NCI-H526 (cell line): ENCODE measurements at places on chromosomes 13 and 19.

- no peak for DNase-seq
Observed at GRCh38 chr13:66506979-66507378, 723.2 kb downstream of the PCDH9 start.

DNA sequence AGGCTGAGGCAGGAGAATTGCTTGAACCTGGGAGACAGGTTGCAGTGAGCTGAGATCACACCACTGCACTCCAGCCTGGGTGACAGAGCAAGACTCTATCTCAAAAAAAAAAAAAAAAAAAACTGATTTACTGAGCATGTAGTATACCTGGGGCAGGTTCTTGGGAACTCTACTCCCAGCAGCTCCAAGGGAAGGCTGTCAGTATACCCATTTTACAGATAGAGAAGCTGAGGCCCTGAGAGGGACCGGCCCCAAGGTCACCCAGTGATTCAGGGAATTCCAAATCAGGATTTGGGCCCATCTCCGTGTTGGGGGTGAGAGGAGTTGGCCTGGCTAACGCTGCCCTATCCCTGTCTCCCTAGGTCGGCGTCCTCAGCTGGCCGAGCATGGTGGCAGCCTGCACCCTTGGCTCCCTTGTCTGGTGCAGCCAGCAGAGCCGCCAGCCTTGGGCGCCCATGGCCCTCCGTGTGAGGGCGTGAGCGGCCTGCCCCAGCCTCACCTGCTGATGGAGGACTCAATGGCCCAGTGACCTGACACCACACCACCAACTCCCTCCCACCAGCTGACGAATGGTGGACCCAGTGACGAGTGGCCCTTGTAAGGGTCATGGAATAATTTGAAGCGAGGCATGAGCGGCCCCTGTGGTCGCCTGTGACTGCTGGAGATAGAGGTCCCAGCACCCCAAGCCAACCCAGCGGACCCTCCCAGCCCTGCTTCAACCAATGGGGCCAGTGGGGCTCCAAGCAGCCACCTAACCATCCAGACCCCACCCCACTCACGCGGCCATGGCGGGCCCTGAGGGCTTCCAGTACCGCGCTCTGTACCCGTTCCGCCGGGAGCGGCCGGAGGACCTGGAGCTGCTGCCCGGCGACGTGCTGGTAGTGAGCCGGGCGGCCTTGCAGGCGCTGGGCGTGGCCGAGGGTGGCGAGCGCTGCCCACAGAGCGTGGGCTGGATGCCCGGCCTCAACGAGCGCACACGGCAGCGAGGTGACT lies 2.4 kb downstream of the PIK3R2 start:
- no peak for DNase-seq

GRCh38 chr19:840519-841206 lies at the start of gene PRTN3:
Gene PRTN3, plus strand, starts transcription at chr19:840999. Its CDS starts 10 bp downstream, at chr19:841009.
- DNase-seq, result no peak

GRCh38 chr19:16373532-16373931 lies 48.9 kb downstream of the KLF2 start:
- DNase-seq, result no peak

DNA sequence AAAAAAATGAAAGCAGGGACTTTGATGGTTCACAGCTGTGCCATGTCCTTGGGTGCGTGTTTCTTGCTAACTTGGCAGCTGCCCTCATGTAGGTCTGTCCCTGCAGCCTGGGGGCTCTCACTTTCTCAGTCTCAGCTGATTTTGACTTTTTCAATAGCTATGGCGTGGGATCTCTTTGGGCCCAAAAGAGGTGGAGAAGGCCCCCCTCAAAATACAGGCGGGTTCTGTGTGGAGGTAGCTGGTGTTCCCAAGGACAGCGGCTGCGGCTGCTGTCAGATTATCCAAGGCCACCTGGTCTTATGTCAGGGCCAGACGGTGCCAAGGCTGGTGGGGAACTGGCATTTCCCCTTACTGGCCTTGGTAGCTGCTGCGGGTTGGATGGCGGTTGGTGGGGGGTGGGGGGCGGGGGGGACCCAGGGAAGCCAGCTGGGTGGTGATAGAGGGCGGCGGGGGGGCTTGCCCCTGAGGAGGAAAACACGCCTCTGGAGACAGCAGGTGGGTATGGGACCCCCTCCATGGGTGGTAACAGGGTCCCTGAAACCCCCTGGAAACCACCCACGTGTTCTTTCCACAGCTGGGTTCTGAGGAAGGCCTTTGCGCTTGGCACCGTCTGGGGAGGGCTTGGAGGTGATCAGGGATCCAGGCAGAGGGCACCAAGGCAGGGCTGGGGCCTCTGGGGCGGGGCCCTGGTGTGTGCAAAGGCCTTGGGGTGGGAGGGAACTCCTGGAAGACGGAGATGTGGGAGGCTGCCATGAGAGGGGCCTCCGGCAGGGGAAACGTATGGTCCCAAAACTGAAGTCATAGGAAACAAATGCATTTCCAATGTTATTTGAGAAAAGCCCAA lies 4.1 kb downstream of the TIMM13 start:
- no peak for DNase-seq

DNA sequence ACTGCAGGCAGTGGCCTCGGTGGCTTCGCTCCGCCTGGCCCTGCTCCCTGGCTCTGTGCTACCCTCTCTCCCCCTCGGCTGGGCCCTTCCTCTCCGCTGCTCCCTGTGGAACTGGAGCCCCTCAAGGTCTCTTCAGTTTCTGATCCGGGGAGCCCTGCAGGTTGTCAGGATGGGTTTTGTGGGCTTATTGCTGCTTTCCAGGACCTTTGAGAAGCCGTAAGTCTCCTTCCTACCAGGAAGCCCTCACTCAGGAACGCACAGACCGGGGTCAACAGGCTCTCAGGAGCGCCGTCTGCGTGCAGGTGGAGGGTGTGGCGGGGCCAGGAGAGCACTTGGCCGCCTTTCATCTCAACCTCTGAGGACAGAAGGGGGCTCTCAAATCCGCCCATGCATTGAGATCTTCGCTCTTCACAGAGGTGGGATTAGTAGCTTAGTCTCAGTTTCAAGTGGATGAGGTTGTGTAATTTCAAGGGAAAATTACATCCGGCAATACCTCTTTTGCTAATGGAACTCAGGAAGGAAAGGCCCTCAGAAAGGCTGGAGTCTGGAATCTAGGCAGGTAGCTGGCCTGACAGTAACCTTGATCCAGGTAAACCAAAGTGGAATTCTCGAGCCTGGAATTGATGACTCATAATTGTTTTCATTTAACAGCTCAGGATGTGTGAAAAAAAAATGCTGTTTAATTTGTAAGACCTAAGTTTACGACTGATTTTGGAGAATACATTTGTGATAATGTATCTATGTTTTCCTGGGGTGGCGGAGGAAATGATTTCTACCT lies 102.0 kb downstream of the ATP11A start:
- no peak for DNase-seq

GRCh38 chr19:55538132-55538531 lies 1.2 kb upstream of the SBK2 start:
- DNase-seq, result no peak

GRCh38 chr19:44002212-44002565 lies 568 bp upstream of the ZNF230 start:
- no peak for DNase-seq

DNA sequence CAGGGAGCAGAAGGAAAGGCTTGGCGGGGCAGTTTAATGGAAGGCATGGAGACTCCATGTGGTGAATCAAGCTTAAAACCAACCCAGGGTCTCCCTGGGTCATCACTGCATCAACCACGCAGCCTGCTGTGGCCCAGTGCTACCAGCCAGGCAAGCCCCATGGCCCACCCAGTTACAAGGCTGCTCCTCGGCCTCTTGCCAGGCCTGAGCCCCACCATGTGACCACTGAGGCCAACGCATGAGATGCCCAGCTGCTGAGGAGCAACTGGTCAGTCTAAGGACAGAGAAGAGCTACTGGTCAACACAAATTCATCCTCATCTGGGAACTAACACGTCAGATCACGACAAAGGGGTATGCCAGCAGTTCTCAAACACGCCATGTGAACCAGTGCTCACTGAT lies 15.4 kb upstream of the KPTN start:
- no peak for DNase-seq

GRCh38 chr19:6425732-6426620 lies 1.4 kb upstream of the KHSRP start:
- DNase-seq, result no peak

- peak; percentile 61 for DNase-seq
Observed at GRCh38 chr13:29065142-29065541, 245.0 kb downstream of the MTUS2 start.

- DNase-seq, result no peak
Observed at GRCh38 chr13:24187185-24187584, 26.7 kb downstream of the SPATA13 start.

- DNase-seq, result no peak
Observed at GRCh38 chr19:7887408-7888144, 734 bp upstream of the LRRC8E start.

DNA sequence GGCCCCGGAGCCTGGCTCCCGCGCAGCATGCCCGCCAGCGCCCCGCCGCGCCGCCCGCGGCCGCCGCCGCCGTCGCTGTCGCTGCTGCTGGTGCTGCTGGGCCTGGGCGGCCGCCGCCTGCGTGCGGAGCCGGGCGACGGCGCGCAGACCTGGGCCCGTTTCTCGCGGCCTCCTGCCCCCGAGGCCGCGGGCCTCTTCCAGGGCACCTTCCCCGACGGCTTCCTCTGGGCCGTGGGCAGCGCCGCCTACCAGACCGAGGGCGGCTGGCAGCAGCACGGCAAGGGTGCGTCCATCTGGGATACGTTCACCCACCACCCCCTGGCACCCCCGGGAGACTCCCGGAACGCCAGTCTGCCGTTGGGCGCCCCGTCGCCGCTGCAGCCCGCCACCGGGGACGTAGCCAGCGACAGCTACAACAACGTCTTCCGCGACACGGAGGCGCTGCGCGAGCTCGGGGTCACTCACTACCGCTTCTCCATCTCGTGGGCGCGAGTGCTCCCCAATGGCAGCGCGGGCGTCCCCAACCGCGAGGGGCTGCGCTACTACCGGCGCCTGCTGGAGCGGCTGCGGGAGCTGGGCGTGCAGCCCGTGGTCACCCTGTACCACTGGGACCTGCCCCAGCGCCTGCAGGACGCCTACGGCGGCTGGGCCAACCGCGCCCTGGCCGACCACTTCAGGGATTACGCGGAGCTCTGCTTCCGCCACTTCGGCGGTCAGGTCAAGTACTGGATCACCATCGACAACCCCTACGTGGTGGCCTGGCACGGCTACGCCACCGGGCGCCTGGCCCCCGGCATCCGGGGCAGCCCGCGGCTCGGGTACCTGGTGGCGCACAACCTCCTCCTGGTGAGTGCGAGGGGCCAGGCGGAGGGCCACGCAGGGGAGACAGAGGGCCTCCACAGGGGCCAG lies at the start of gene KL:
Gene KL, plus strand, starts transcription at position 10 of the 909 bp plus-strand sequence. Its CDS starts 18 bp downstream, at position 28.
- DNase-seq, result no peak

GRCh38 chr13:114148521-114148855 lies 16.1 kb upstream of the RASA3 start:
- DNase-seq, result no peak

- no peak for DNase-seq
Observed at GRCh38 chr13:28326056-28326455, 168.9 kb downstream of the FLT1 start.

DNA sequence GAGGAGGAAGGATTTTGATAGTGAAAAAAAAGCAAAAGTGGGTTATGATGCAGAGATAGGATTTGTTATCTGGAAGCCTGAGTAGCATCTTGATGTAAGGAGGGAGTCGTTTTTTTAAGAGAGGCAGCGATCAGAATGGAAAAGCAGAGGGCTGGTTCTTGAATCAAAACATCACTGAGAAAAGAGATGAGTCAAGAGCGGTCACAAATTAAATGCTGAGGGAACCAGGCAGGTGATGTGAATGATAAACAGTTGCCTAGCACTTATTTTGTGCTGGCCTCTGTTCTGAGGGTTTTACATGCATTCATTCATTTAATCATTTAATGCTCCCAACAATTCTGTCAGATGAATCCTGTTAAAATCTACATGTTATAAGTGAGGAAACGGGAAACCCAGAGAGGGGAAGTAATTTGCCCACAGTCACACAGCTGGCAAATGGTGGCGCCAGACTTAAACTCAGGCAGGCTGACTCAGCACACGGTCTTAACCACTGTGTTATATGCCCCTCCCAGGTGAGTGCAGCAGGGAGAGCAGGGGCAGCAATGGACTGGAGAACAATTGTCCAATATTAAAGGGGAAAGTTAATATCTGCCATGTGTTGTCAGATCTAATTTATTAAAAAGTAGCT lies 21.4 kb downstream of the SIGLECL1 start:
- DNase-seq, result no peak

GRCh38 chr13:89891416-89891815 lies 1456.1 kb upstream of the MIR17HG start:
- no peak for DNase-seq

DNA sequence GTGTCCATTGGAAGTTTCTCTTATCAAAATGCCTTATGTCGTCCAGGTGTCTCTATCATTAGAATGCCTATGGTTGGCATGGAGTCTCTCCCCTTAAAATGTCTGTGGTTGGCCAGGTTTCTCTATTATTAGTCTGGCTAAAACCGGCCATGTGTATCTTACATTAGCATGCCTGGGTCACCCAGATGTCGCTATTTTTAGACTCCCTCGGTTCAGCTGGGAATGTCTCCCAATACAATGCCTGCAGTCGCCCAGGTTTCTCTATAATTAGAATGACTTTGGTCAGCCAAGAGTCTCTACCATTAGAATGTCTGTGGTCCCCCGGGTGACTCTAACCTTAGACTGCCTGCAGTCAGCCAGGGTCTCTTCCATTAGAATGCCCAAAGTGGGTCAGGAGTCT lies 1536.1 kb downstream of the UQCRFS1 start:
- no peak for DNase-seq

DNA sequence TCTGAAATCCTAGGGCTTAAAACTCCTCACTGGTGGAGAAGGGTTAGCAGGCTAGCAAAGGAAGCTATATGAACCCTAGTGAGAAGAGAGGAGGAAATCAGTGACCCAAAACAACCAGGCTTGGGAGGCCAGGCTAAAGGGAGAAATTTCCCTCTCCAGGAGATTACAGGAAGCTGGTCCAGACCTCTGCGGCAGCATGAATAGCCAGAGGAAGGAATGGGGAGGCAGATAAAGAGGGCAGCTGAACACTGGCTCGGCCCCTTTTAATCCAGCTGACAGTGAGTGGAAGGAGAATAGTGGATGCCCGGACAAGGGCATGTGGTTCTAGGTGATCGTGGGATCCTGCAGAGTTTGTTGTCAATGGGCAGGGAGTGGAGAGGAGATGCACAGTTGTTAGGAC lies 130.6 kb downstream of the COG6 start:
- no peak for DNase-seq
